CD4-positive, alpha-beta T cell treated with Interleukin-4 for 4 hours (primary cell): ENCODE measurements at places on chromosomes 1 and 21.
A peak's percentile ranks its signal among the peaks of the same experiment; 100 is the strongest.

- DNase-seq = no peak
Measured at GRCh38 chr1:20713440-20713839, 4.4 kb downstream of the KIF17 start.

GRCh38 chr1:180083164-180083563 is 71.5 kb upstream of the QSOX1 start:
- no peak for DNase-seq

DNA sequence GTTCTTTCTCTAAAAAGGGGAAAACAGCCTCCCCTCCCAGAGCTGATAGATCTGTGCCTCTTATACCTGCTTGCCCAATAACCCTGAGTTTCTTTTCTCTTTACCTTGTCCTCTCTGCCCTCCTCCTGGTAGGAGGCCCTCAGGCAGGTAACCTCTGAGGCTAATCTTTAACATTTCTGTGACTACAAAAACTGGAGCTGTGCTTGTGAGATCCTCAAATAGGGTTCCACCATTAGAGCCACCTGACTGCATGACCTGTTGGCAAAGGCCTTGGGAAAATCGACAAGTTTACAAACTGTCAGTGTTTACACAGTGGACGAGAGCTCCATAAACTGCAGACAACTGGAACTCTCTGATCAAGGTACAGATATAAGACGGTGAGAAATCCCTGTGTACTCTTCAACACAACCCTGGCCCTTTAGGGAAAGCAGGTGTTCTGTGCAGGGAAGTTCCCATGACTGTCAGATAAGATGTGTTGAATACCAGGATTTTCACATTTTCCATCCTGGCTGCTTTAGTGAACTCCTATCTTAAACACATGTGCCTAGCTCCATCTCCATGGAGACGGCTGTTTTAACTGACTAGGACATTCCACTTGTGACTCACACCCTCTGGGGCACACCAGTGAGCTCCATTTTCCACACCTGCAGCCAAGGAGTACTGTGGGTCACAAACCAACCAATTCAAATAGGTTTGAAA is 38.3 kb downstream of the ECE1 start:
- DNase-seq = no peak

- DNase-seq = peak; percentile 30
Measured at GRCh38 chr1:180632326-180633056, 669 bp downstream of the XPR1 start.

- no peak for DNase-seq
Measured at GRCh38 chr1:243364866-243365265, 109.0 kb downstream of the SDCCAG8 start.

DNA sequence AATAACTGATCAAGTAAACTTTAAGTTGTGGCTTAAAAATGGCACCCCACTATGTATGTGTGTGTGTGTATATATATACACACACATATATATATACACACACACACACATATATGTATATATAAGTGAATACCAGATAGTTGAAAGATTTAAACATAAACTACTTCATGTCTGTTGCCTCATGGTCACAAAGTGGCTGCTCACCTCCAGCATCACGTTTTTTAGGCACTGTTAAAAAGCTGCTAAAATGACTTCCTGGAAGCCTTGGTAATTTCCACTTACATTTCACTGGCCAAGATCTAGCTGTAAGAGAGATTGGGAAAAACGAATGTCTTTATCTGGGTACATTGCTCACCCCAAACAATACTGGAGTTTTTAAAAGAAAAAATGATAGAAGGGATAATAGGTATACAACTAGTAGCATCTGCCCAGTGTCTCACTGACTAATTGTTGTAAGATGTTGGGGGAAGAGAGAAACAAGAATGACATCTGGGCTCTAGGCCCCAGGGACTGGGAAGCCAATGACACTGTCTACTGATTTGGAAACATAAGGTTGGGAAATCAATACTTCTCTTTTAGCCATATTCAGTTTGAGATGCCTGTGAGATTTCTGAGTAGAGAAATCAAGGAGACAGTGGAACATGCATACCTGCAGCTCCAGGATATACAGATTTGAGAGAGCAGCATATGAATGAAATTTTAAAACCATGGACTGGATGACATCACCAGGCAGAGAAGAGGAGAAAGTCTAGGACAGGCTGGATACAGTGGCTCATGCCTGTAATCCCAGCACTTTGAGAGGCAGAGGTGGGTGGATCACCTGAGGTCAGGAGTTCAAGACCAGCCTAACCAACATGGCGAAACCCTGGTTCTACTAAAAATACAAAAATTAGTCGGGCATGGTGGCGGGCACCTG is 42.8 kb downstream of the CLDN14 start:
- no peak for DNase-seq

GRCh38 chr1:171446386-171446785 is 38.9 kb upstream of the PRRC2C start:
- no peak for DNase-seq

GRCh38 chr1:4768553-4768952 is 114.1 kb downstream of the AJAP1 start:
- no peak for DNase-seq

GRCh38 chr1:65998763-65999583 is 206.3 kb downstream of the PDE4B start:
- no peak for DNase-seq

DNA sequence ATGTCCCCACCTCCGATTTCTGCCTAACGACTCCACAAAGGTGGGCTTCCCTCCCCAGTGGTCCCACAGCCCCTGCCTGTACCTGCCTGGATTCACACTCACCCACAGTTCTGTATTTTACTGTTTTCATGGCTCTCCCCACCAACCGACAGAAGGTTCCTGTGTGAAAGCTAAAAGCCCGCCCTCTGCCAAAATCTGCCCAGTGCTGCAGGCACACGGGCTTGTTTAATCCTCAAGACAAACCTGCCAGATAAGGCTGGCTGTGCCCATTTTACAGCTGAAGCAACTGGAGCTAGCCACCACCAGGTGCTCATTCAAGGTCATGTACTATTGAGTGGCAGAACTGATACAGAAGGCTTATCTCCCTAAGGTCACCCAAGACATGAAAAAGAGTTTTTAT is 114.5 kb downstream of the HIVEP3 start:
- peak; percentile 47 for DNase-seq
